Neural crest cell (in vitro differentiated cells): ENCODE measurements at places on chromosomes 1 and 21. TPM values are rescaled to one million over a fixed set of nuclear protein-coding genes. Genes with fewer than 3 reads are reported as not detected.

- no peaks in the 10 kb centered on the region for H3K4me1 ChIP-seq
- DNase-seq, result no peak
- no peak overlapping the region for H3K4me3 ChIP-seq
- no peak overlapping the region for H3K27ac ChIP-seq
These were observed 76.0 kb upstream of the ZBTB40 start for GRCh38 chr1:22375601-22376000.

Gene TSACC
- total RNA-seq, result 0.66 and 1.0 TPM in 2 replicates

DNA sequence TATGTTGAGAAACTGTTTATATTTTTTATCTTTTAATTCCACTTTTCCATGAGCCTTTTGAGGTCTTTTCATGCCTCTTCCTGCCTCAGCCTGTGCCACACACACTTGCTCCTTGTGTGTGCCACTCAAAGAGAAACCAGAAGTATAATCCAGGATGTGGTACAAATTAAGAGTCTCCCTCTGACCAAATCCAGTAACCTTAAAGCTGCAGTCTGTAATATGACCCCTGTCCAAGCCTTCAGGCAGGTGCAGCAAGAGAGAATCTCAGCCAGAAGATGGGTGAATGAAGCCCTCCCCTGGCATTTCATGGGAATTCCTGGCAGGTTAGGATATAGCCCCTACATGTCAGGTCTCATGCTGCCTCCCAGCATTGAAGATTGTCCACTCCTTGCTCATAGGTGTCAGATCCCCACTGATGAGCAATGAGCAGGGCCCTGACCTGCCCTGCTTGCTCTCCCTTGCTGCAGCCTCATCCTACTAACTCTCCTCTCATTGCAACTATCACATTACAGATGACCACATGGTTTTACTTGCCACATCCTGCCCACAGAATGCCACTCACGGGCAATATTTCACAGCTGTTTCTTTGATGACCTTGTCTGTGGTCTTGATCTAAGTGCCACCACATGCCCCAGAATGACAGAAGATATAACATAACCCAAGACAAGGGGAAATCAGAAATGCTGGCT, 169.3 kb downstream of the SEC16B start:
- H3K36me3 ChIP-seq, result peaks cover 5% of the 10 kb centered on the region
- no peak overlapping the region for H3K4me3 ChIP-seq
- DNase-seq, result no peak
- no peak overlapping the region for H3K27ac ChIP-seq
- H3K27me3 ChIP-seq, result no peaks in the 10 kb centered on the region

Gene LENEP
- 1.9 and 2.5 TPM in 2 replicates for total RNA-seq

DNA sequence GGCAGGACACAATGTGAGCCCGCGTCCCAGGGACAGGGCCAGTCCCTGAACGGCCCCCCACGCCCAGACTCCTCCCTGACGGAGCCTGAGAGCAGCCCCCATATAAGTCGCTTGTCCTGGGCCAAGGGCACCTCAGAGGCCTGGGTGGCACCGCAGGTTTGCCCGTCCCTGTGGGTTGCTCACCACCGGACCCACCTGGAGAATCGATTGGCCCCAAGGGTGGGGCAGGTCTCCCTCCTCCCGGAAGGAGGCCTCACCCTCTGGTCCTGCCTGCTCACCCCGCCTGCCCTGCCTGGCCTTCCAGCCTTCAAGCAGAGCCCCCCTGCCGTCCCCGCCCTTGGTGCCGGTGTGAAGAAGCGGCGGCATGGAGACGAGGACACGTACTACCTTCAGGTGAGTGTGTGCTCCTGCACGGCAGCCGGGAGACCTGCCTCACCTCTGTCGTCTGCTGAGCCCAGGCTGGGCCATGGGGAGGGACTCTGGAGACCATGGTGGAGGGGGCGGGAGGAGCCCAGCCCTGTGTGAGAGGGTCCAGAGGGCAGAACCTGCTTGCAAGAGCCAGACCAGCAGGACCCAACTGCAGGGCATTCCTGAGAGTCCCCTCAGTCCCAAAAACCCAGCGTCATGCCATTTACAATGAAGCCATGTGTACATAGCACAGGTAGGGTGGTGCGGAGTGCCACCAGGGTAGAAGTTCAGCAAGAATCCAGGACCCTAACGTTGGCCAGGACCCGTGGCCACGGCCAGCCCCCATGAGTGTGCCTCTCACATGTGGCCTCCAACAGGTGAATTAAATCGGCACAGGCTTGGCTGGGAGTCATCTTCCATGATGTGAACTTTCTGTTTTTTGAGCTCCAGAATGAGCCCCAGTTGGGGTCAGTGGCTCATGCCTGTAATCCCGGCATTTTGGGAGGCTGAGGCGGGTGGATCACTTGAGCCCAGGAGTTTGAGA, 24.1 kb upstream of the CCDC27 start:
- peaks cover 4% of the 10 kb centered on the region for H3K27me3 ChIP-seq
- H3K4me3 ChIP-seq, result no peak overlapping the region
- peaks cover 9% of the 10 kb centered on the region for H3K4me1 ChIP-seq
- no peak overlapping the region for H3K27ac ChIP-seq
- no peak for DNase-seq
- H3K36me3 ChIP-seq, result no peaks in the 10 kb centered on the region
